ENCODE measurements at places on chromosomes 16 and 17. TPM values are rescaled to one million over a fixed set of nuclear protein-coding genes. Genes with fewer than 3 reads are reported as not detected.

The DNAAF1 gene
- total RNA-seq, result not detected

The C16orf89 gene
- total RNA-seq, result not detected

The SOCS3 gene
- total RNA-seq, result 25.3 TPM

The OR3A3 gene
- total RNA-seq, result 0.23 TPM

The TBKBP1 gene
- 1.9 TPM for total RNA-seq

The NPIPB6 gene
- total RNA-seq, result 0.46 TPM

The CCL16 gene
- not detected for total RNA-seq
